ENCODE measurements at places on chromosomes 1 and 21.

DNA sequence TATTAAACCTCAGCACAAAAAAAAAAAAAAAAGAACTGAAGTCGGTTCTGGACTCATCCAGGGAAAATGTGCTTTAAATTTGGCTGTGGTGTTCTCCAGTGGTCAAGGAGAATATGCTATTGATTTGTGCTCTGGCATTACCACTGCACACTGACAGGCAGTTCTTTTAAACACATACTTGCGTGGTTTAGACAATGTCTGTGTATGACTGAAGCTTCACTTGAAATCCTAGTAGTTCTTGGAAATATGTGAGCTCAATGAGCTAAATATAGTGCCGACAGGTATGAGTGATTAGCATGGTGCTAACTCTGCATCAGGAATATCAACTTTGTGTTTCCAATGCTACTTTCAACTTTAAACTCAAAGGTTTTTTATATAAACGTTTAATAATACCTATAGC lies 415.6 kb downstream of the SMYD3 start:
- DNase-seq = peak; percentile 9

GRCh38 chr1:43441894-43442637 lies 11.7 kb downstream of the HYI start:
- DNase-seq = no peak

DNA sequence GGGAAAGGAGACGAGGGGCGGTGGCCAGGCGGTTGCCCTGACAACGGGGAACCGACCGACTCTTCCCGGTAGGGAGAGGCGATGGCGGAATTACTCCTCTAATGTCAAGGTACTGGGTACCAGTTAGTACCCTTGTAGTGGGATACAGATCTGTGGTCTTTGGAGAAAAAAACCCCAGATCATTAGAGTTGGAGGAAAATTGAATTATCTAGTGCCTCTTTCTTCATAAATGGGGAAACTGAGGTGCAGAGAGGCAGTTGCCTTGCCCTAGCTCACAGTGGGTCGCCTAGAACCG lies 545 bp upstream of the PEF1 start:
- DNase-seq = no peak

DNA sequence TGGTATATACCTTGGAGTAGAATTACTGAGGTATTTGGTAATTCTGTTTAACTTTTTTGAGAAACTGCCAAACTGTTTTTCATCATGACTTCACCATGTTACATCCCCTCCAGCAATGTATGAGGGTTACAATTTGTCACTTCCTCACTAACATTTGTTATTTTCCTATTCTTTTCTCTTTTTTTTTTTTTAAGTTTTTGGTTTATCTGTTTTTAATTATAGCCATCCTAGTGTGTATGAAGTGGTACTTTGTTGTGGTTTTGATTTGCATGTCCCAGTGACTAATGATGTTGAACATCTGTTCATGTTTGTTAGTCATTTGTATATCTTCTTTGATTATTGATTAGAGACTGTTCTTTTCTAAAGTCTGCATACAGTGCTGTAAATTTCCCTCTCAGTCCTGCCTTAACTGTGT lies 147.3 kb downstream of the HS2ST1 start:
- DNase-seq = peak; percentile 39

DNA sequence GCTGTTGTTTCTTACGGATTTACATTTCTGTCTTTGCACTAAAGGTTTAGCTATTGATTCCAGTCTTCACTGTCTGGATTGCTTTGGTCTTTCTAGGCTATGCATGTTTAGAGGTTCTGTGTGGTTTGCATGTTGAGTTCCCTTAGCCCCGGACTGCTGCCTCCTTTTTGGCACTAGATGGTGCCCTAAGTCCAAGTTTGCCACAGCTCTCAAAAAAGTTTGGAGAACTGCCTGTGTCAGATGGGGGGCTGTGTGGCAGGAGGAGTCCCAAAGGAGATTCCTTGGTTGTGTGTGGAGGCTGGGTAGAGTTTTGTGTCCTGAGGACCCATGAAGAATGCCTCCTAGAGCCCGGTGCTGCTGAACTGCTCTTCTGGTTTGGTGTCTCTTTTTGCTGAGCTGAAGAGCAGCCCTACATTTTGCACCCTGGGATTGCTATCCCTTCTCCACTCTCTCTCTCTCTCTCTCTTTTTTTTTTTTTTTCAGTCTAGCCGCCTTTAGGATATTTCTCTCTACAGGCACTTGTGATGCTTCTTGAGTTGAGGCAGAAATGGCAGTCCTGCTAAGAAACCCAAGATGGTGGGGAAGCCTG lies 74.4 kb downstream of the PTGS2 start:
- DNase-seq = peak; percentile 45

GRCh38 chr1:145982010-145982723 lies 14.2 kb downstream of the TXNIP start:
- DNase-seq = no peak

DNA sequence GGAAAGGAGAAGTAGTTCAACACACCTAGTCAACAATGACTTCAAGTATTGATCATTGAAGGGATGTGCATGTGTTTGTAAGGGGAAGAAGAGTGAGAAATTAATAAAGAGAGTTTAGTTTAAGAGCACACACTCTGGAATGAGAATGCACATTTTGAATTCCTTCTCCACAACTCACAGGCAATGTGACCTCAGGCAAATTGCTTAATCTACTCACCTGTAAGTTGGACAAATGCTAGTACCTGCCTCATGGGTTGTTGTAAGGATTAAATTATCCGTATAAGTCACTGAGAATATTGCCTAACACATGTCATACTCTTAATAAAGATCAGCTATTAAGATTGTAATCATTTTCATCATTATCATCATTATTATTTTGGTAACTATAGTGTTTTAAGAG lies 204.0 kb upstream of the NFIA start:
- DNase-seq = no peak

- peak; percentile 88 for DNase-seq
Measured at GRCh38 chr1:155983191-155984024, 5.1 kb upstream of the ARHGEF2 start.

GRCh38 chr1:44632598-44632997 lies 41.7 kb downstream of the TMEM53 start:
- no peak for DNase-seq

DNA sequence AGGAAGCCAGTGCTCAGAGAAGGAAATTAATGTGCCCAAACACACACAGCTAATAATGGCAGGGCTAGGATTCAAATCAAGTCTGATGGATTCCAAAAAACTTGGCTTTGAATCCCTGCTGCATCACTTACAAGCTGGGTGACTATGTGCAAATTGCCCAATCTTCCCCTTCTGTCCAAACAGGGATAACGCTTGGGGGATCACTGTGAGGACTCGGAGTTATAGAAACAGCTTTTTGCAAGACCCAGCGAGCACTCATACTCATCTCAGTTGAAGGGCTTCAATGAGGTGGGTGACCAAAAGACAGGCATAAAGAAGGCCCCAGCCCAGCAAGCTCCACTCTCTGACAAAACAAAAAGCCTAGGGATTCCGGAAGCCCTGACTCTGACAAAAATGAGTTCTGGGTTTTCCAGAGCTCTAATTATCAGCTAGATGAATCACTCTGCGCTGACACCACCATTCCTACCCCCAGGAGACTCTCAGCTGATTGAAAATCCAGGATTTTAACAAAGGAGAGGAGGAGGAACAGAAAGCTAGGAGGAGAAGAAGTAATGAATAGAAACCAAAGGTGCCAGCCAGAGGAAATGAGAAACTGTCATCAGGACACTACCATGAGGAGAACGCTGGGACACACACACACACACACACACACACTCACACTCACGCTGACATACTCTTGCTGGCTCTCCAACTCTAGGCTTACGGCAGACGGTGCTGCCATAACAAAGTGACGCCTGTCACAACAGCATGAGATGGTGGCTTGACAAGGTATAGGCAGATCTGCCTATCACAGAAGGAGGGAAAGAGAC lies 1.6 kb upstream of the STK40 start:
- no peak for DNase-seq

DNA sequence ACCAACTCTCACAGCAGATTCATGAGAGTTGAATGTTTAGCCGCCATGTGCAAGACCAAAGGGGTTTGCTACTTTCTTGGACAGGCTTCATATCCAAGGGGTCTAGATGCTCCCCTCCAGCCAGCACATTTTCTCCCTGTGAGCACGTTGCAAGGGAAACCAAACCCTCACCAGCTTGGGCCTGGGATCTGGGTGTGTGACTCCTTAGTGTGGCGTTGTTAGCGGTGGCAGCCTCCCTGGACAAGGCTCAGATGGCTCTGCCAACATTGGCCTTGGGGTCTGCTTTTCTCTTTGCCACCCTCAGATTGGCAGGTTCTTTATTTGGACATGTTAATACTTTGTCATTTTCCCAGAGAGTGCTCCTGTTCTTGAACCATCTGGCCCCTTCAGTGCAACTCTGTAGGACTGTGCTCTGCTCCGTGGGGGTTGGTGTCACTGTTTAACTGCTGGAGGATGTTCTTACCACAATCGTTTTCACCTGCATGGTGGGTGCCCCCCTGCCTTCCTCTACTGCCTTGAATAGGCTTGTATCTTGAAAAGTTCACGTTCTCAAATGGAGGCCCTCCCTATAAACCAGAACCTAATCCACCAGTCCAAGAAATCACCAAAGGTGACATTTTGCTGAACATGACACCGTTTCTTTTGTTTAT lies 13.4 kb downstream of the ABCG1 start:
- no peak for DNase-seq

- no peak for DNase-seq
Measured at GRCh38 chr1:186659890-186660341, 20.3 kb downstream of the PTGS2 start.

GRCh38 chr1:206955476-206956451 lies 9.5 kb upstream of the PIGR start:
- peak; percentile 29 for DNase-seq

DNA sequence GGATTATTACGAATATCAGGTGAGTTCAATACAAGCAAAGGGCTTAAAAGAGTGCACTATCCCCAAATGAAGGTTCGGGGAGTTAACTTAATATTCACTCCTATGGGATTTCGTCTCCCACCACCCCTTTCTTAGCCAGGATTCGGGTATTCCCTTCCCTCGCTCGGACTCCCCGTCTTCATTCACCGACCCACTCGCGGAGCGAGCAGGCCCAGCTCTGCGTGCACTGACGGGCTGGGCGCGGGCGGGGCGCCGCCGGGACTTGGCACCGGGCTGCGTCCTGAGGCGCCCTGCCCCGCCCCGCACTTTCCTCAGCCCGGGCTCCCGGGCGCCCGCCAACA lies 7.7 kb upstream of the MPZL1 start:
- no peak for DNase-seq

GRCh38 chr1:226960256-226960655 lies 20.2 kb downstream of the COQ8A start:
- DNase-seq = no peak

DNA sequence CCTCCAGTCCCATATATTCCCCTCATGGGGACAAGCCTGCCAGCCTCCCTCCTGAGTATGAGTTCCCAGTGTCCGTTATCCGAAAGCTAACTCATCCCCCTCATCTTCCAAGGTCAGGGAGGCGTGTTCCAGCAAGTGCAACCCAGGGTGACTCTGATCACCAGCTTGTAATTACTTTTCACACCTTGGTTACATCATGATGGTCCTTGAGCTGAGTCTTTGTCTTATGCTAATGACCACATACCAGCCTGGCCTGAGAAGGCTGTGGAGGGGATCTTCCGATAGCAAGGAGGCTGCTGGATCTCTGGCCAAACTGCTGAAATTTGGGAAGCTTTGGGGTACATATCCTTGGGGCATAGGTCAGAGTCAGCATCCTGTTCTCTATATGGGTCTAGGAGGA lies 99.6 kb downstream of the DDX20 start:
- no peak for DNase-seq

GRCh38 chr1:97758541-97759057 lies 162.2 kb downstream of the DPYD start:
- DNase-seq = no peak

DNA sequence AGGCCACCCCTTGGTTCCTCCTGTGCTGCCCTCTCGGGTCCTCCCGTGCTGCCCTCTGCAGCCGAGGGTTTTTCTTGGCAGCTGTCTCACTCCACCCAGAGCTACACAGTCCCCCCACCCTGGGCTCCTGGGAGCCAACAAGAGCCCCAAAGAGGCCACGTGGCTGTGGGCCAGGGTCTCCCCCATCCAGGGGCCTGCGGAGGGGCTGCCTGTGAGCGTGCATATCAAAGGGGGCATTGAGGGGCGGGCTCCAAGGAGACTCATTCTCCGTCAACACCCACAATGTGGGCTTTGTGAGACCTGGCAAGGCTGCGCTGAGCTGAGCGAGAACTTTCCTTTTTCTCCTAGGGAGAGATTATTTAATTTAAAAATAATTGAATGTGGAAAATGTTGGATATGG lies 108.7 kb upstream of the ARHGEF16 start:
- DNase-seq = no peak

DNA sequence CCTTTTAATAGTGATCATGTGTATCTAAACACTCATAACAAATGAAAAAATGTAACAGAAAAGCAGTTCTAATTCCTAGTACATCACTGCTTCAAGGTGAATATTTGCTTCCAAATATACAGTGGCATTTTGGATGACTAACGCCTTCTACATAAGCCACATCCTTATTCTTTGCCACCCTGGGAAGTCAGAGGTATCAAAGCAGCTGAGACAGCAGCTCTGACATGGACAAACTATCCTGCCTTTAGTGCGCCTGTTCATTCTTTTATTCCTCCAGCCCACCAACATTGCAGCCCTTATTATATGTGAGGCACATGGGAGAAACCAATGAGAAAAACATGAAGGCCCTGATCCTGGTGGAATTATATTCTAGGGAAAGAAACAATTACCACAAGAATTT lies 183.0 kb downstream of the APP start:
- DNase-seq = no peak

DNA sequence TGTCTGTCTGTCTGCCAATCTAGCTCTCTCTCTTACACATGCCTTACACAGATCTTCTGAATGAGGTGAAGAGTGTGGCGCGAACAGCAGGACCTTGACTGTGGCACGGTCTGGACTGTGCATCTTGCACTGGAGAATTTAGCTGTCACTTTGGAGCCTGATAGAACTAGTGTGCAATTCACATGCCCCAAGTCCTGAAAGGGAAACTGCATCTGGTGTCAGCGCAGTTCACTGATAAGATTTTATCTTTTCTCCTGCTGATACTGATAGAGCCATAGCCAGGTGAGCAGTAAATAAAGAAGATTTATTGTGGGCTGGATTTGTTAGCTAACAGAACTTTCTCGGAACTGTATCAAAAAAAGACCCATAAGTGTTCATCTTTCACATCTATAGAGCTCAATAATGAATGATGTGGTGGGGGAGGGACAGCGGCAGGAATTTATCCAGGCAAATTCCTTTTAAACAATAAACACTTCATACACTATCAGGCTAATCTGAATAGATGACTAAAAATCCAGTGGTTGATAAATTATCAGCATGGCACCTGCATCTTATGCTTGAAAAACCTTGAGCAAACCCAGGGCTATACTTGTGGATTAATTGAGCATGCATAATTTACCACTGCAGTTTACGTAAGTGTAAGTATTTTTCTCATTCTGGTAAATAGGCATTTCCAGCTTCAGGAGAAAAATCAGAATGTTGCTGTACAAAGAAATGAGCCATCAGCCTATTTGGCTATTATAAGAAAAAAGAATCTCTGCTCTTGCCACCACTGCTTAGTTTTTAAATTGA lies 104.1 kb downstream of the NTNG1 start:
- DNase-seq = no peak

- DNase-seq = no peak
Measured at GRCh38 chr1:198681252-198681651, 42.4 kb downstream of the PTPRC start.

- DNase-seq = no peak
Measured at GRCh38 chr1:101004670-101005069, 20.9 kb downstream of the DPH5 start.

All from HFF-Myc (cell line).